WTC11 (cell line): ENCODE measurements at places on chromosomes 11 and 22. TPM values are rescaled to one million over a fixed set of nuclear protein-coding genes. Genes with fewer than 3 reads are reported as not detected.

Gene OR10A2
- not detected in 3 replicates for total RNA-seq

Gene CRYBA4
- 0.53 to 1.1 TPM (median 0.81 TPM) in 3 replicates for total RNA-seq

Gene CFL1
- total RNA-seq: 1,014 to 1,073 TPM (median 1,031 TPM) in 3 replicates

Gene PNPLA5
- 5.3 to 5.9 TPM (median 5.3 TPM) in 3 replicates for total RNA-seq

Gene IFITM10
- total RNA-seq: 0.80 to 1.7 TPM (median 1.3 TPM) in 3 replicates

Gene MUC5B
- 0.69 to 1.6 TPM (median 1.6 TPM) in 3 replicates for total RNA-seq

Gene MYO18B
- 0.55 to 1.4 TPM (median 0.96 TPM) in 3 replicates for total RNA-seq

Gene LARGE2
- total RNA-seq: 124 to 132 TPM (median 126 TPM) in 3 replicates

Gene RFPL1
- not detected in 3 replicates for total RNA-seq

Gene C22orf31
- total RNA-seq: not detected in 3 replicates

Gene FOLR3
- total RNA-seq: 0.25 TPM in 1 of 3 replicates, not detected in the others

Gene POU2AF2
- total RNA-seq: not detected in 3 replicates

Gene PIWIL4
- 0.33 to 0.66 TPM (median 0.62 TPM) in 3 replicates for total RNA-seq

Gene TXN2
- 57.6 to 61.6 TPM (median 58.8 TPM) in 3 replicates for total RNA-seq

Gene DNAJB7
- not detected in 3 replicates for total RNA-seq

Gene ADM2
- total RNA-seq: 6.3 to 10.9 TPM (median 7.6 TPM) in 3 replicates

Gene POU2F3
- total RNA-seq: 0.37 to 0.78 TPM (median 0.61 TPM) in 3 replicates

Gene MN1
- total RNA-seq: 16.3 to 21.3 TPM (median 16.7 TPM) in 3 replicates

Gene KMT5B
- 39.3 to 43.8 TPM (median 39.8 TPM) in 3 replicates for total RNA-seq

Gene OR10S1
- total RNA-seq: not detected in 3 replicates

Gene PTPRJ
- total RNA-seq: 17.1 to 19.5 TPM (median 17.9 TPM) in 3 replicates

Gene SNX32
- total RNA-seq: 2.2 to 3.4 TPM (median 2.9 TPM) in 3 replicates

Gene CELSR1
- total RNA-seq: 16.8 to 20.8 TPM (median 19.9 TPM) in 3 replicates

Gene OR8K3
- total RNA-seq: not detected in 3 replicates

Gene MRGPRE
- total RNA-seq: not detected in 3 replicates

Gene GLYATL1
- 5.4 to 9.4 TPM (median 7.3 TPM) in 3 replicates for total RNA-seq

Gene OTOG
- 1.4 to 3.5 TPM (median 2.1 TPM) in 3 replicates for total RNA-seq

Gene SHANK2
- 57.5 to 69.3 TPM (median 64.8 TPM) in 3 replicates for total RNA-seq

Gene PTGDR2
- total RNA-seq: 0.07 to 0.14 TPM (median 0.14 TPM) in 3 replicates

Gene PACSIN3
- total RNA-seq: 74.5 to 77.1 TPM (median 76.8 TPM) in 3 replicates

Gene F2
- 0.50 to 0.82 TPM (median 0.73 TPM) in 3 replicates for total RNA-seq

Gene POLR3H
- 28.8 to 30.8 TPM (median 29.8 TPM) in 3 replicates for total RNA-seq

Gene P4HA3
- total RNA-seq: 0.13 to 0.14 TPM in 2 of 3 replicates, not detected in the other

Gene TH
- 0.16 TPM in 1 of 3 replicates, not detected in the others for total RNA-seq

Gene NAA40
- total RNA-seq: 31.1 to 32.7 TPM (median 31.8 TPM) in 3 replicates

Gene MRGPRF
- total RNA-seq: 3.8 to 6.5 TPM (median 5.5 TPM) in 3 replicates
